ENCODE measurements at places on chromosomes 5 and 9.

- no peak for DNase-seq
These were observed 156.2 kb upstream of the S1PR3 start for GRCh38 chr9:88835038-88835466.

GRCh38 chr9:98484162-98484561 is 224.6 kb downstream of the GABBR2 start:
- DNase-seq, result no peak

GRCh38 chr9:105044518-105044917 is 116.6 kb upstream of the ABCA1 start:
- no peak for DNase-seq

- DNase-seq, result no peak
These were observed 821.3 kb upstream of the TYRP1 start for GRCh38 chr9:11871852-11872251.

DNA sequence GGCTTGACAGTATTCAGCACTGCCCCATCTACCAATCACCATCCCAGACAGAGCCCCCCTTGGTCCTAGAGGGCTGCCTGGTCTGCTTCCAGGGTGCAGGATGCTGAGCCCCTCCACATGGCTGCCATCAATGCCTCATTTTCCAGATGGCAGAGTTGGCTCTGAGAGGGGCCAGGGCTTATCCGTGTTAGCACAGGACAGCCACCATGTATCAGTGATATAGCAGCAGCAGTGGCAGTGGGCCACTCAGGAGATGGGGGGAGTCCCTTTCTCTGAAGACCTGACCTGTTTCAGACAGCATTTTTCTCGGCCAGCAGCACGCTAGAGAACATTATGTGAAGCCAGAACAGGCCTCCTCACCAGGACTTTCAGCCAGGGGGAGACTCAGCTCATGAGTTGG is 1.6 kb upstream of the SMIM32 start:
- no peak for DNase-seq

- no peak for DNase-seq
These were observed 51.8 kb downstream of the SH3TC2 start for GRCh38 chr5:149011084-149011483.

DNA sequence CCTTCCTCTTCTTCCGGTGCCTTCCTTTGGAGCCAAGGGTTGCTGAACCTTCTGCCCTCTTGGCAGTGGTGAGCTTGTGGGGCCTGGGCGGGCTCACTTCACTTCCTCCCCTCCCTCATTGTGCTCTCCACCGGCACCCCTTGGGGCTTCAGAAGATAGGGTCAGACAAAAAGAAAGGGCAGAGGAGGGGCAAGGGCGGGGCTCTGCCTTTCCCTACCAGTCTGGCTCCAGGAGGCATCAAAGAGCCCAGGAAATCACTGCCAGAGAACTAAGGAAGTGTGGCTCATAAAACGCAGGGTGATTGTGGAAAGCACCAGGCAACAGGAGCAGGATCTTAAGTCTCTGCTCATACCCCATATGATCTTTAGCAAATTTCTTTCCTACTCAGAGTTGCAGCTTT is 34.8 kb downstream of the ACOT12 start:
- DNase-seq, result no peak

Data from esophagus squamous epithelium (tissue), 5 donors.